Activated CD8-positive, alpha-beta memory T cell treated with anti-CD3 and anti-CD28 coated beads, Interleukin-2, amount 50 U/mL, for 48 hours (primary cell): ENCODE measurements at places on chromosomes 11 and 22.

- no peak for DNase-seq
These were observed 698 bp upstream of the ANAPC15 start for GRCh38 chr11:72112978-72113808.

DNA sequence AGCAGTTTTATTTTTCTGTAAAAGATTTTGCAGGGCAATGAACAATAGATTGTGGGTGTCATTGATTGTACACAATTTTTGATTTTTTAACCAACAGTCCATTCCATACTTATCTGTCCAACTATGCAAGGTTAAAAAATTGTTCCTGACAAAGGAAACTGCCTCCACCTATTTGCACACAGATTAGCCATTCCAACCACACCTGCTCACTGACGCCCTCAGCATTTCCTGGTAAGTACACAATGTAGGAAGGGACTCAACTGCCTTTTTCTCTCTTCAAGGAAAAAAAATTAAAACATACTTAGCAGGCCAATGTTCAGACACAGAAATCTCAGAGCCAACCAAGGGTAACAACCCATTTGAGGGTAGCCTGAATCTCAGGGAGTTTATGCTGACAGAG, 4.3 kb upstream of the FUT4 start:
- no peak for DNase-seq

DNA sequence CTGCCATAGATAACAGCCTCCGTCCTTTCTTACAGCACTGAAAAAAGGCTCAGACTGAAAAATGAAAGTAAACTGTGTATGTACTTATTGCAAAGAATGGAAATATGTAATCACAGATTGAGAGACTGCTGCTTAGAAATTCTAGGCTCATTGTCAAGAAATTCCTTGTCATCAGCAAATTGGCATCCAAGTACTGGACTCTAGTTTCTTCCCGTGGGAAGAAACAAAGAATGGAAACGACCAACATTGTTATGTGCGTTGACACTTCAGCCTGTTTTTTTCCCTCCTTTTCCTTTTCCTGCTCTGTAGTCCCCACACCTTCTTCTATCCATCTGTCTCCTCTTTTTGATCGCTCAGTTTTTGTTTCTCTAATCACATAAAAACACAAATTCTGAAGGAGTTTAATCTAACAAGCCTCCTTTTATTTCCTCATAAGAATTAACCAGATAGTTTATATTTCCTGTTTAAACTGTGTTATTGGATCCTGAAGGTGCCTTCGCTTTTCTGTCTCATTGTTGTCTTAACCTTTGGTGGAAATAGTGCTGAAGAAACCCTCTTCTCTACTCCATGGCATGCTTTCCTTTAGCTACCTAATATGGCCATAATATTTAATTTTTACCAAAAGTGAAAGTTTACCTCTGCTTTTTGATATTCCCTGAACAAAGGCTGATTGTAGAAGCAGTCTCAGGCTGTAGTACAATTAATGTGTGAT, 20.0 kb upstream of the CASP12 start:
- no peak for DNase-seq

GRCh38 chr11:7643314-7643713, 30.0 kb downstream of the CYB5R2 start:
- DNase-seq = no peak

DNA sequence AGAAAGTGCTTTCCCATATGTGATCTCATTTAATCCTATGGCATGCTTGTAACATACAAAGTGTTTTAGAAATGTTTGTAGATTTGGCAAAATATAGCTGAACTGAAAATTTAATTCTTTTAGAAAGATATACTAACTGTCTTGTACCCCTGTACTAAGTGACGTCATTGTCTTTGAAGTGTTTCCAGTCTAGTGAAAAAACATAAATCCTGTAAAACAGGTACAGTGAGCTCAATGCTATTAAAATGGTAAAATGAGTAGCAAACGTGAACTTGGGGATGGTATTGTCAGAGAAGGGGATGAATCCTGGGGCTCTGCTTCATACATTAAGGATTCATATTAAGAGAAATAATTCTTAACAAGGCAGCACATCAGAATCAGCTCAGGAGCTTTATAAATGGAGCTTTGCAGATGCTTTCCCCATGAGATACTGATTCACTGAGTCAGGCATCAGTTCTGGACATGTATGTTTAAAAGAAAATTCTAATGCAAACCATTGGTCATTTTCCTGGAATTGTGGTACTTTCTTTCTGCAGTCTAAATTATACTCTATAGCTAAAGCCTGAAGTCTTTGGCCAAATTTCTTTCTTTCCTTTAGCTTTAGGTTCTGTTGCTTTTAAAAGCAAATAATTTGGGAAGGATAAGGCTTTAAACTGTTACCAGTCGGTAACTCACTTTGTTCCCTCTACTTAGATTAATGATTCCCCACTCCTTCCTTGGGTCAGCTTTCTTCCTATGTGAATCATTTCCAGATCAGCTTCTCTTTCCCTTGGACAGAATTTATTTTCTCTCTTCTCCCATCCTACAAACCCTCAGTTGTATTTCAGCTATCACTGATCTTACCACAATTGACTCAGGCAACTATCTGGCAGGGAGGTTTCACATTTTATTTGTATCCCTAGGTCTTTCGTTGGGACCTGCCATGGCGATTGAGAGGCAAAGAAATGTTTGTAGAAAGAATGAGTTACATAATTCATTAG, 57.5 kb upstream of the DDI1 start:
- DNase-seq = no peak

GRCh38 chr22:27488456-27489177, 312.9 kb downstream of the MN1 start:
- DNase-seq = no peak

- peak; percentile 59 for DNase-seq
These were observed 4.3 kb downstream of the KRTAP5-6 start for GRCh38 chr11:1701091-1701807.
